ENCODE measurements at places on chromosomes 5 and 9.

- DNase-seq = no peak
These were observed 110.5 kb downstream of the MEGF10 start for GRCh38 chr5:127400946-127401670.

DNA sequence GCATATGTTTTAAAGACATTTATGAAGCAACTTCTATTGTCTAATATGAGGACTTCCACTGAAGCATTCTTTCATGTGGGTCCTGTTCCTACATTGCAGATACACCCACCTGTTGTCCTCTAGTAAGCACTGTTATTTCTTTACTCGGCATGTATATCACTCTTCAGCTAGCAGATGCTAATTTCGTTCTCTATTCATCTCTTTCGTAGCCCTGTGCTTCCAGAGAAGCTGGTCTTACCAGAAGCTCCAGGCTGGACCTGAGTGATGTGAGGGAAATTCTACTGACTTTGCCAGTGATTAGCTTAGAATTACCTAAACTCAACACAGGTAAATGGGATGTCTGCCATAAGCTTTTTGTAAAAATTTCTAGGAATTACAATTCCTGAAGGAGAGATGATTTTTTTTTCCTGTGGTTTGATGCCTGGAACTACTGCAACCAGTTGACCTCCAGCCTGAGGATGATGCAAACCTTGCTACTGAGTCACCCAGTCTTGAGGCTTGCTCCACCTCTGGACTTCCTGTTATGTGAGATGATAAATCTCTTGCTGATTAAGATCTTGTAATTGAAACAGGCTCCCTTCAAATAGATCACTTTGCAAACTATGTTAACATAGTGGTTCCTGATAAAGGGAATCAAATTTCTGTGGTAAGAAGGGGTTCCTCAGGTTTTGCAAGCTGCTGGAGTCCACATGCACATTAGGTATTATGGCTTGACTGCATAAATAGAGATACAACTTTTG is 52.2 kb upstream of the SPINK5 start:
- no peak for DNase-seq

DNA sequence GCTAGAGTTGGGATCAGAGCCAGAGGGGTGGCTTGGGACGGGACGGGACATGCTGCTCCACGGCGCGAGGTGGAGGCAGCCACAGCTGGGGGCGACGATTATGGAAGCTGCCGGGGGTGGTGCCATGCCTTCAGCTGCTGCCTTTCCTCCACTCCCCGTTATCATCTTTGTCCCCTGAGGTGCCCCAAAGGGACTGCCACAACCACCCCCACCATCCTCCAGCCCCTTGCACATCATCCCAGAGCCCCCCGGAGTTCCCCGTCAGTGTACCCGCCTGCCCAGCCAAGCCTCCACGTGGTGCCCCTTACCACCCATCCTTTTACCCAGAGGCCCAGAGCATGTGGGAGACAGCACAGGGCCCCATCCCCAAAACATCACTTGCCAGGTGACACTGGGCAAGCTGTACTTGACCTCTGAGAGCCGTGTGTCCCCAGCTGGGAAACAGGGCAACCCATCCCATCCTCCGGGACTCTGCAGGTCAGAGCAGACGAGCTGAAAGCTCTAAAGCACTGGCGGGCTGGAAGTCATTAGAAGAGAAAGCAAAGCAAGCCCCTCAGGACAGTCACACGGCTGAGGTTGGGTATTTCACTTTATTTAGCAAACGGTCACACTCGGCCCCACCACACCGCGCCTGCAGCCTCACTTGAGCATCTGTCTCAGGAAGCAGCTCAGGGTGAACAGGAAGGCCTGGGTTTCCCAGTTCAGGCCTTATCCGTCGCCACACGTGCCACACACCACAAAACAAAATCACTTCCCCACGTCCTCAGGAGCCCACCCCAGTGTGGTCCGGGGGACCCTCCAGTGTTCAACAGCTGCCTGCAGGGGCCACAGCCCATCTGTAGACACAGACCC is 19.5 kb upstream of the MXD3 start:
- no peak for DNase-seq

GRCh38 chr9:77063645-77064285 is 44.3 kb downstream of the FOXB2 start:
- DNase-seq = no peak

DNA sequence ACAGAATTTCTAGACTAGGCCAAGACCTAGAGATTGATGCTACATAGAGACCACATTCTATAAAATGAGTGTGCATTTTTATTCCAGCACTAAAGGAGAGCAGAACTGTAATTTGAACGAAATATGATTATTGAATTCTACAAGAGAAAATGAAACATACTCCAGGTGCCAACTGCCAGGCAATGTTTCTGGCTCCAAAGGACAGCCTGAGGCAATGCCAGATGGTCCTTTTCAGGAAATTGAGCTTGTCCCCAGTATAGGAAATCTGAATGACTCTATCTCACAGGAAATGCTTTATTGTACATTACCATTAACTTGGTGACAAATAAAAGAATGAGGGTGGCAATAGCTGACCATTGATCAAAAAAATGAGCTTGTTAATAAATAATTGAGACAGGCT is 28.8 kb upstream of the RASGRF2 start:
- no peak for DNase-seq

GRCh38 chr9:82467436-82467835 is 478.9 kb downstream of the SPATA31D1 start:
- no peak for DNase-seq

All from activated CD8-positive, alpha-beta memory T cell treated with anti-CD3 and anti-CD28 coated beads, Interleukin-2, amount 50 U/mL, for 48 hours (primary cell).